Hematopoietic multipotent progenitor cell treated with erythropoietin and hydrocortisone succinate and interleukin-3 and kit ligand, for 4 days (in vitro differentiated cells): ENCODE measurements at places on chromosomes 12 and 14.

DNA sequence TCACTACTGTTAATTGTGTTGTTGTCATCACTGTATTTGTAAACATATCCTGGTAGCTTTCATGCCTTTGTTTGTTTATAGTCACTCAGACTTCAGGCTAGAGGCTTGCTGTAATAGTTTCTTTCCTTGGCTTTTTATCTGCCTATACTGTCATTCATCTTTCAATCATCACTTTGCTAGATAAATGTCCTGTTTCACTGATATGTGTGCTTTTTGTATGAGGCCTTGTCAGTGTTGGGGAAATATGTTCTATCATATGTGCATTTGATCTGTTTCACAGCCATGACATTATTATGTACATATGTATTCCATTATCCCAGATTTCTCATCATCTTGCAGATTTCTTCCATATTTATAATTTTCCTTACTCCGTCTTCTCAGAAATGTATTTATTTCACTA is 558.9 kb upstream of the LRFN5 start:
- DNase-seq, result no peak

DNA sequence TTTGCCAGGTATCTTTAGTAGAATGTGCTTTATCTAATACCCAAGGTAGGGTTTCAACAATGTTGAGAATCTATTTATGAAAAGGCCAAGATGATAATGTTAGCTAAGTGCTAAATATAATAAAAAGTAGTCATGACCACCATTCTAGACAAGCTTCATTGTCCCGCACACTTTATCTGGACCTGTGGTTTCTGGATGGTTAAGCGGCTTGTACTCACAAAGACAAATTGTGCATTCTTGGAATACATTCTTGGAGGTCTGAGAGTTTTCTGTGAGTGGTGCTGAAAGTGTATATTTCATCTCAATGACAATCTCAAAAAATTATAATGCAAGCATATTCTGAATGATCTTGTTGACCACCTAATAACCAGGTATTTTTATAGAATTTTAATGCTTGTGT is 646.9 kb downstream of the DIO2 start:
- no peak for DNase-seq

DNA sequence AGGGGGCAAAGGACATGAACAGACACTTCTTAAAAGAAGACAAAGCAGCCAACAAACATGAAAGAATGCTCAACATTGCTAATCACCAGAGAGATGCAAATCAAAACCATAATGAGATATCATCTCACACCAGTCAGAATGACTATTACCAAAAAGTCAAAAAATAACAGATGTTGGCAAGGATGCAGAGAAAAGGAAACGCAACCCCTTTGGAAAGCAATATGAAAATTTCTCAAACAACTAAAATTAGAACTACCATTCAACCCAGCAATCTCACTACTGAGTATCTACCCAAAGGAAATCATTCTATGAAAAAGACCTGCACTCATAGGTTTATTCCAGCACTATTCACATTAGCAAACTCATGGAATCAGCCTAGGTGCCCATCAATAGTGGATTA is 25.6 kb downstream of the MDM1 start:
- no peak for DNase-seq

DNA sequence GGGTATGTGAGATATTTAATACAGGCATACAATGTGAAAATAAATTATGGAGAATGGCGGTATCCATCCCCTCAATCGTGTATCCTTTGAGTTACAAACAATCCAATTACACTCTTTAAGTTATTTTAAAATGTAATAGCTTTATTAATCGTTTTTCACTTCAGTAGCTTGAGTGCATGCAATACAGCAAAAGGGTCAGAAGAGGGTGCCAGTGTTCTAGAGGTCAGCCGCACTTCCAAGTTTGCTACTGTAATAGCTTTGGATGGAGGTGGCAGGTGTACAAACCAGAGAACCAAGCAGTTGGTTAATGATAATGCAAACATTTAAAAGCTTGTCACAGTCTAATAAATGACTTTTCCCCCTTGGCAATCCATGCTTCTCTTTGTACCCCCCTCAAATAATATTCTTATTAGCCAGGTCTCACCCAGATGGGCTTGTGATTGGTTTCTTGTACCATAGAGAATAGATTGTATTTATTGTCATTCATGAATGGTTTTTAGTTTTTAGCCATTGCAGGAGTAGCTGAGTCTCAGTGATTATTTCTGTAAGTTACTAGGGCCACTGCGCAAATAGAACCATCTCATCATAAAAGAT is 127.0 kb downstream of the ERC1 start:
- peak; percentile 88 for DNase-seq

DNA sequence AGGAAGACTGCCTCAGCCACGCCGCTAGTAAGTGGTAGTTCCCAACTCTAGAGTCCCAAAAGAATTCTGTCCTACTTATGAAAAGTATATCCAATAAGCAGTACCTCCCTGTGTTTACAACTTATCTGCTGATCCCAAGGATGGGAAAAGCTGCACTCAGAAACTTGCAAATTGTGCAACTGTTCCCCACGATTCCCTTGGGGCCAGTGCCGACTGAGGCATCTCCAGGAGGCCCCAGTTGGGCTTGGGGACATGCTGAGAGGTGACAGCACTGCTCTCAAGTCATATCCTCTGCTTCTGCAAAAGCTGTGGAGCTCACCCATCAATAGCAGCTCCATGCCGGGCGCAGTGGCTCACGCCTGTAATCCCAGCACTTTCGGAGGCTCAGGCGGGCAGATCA is 23.7 kb downstream of the SPRING1 start:
- DNase-seq, result no peak

DNA sequence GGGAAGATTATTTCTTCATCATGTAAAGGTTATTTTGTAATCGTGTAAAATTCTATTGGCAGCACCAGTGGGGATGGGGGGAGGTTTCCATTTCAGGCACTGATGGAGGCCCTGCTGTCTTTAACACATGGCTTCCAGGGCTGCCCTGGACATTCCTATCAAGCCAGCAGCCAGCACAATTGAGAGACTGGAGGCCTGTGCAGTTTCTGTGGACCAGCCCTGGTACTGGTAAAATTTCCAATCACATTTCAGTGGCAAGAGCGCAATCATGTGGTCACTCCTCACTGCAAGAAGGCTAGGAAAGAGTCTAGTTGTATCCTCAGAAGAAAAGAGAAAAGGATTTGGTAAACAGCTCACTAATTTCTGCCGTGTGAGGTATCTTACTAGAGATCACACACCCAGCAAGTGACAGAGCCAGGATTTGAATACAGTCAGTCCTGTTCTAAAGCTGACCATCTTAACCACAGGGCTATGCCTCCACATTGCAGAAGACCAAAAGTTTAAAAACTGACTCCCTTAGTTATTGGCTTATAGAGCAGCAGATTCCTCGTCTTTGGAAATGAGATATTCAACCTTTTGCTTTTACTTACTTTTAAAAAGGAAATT is 179.4 kb upstream of the ARHGAP5 start:
- DNase-seq, result no peak

- no peak for DNase-seq
Measured at GRCh38 chr14:45868863-45869262, 615.9 kb upstream of the MIS18BP1 start.

- no peak for DNase-seq
Measured at GRCh38 chr12:122174155-122174845, at the start of gene IL31. TSS of gene IL31 (minus strand) at chr12:122174221. CDS start at chr12:122174172, 49 bp downstream.

DNA sequence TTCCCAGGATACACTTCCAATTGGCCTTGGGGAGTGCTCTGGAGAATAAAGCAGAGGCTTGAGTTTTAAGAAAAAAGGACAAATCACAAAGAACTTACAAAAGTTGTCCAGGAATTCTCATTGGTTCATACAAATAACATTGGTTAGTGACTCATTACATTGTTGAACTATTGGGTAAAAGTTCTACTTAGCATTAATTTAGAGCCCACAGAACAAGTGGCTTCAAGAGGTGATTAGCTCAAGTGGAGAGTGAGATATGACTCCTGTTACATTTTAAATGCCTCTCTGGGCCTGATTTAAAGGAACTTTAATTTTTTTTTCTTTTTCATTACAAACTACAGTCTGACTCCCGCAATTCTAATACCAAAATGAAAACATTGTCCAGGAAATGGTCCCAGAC is 72.9 kb downstream of the ASCL4 start:
- DNase-seq, result no peak
